NCI-H2081 treated with DMSO at 0.1 percent for 48 hours (cell line): ENCODE measurements at places on chromosomes 1 and 21.

DNA sequence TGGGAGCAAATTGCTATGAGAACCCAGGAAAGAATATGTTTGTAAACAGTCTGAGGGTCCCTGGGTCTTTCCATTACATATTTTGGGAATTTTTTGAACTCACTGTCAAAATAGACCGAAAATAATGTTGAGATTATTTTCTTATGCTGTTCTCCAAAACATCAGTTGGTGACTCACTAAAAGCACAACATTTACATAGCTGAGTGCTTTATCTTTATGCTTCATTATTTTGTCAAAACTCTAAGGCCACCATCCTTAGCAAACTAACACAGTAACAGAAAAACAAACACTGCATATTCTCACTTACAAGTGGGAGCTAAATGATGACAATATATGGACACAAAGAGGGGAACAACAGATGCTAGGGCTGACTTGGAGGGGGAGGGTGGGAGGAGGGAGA is 459.3 kb downstream of the ADGRL2 start:
- DNase-seq: no peak

DNA sequence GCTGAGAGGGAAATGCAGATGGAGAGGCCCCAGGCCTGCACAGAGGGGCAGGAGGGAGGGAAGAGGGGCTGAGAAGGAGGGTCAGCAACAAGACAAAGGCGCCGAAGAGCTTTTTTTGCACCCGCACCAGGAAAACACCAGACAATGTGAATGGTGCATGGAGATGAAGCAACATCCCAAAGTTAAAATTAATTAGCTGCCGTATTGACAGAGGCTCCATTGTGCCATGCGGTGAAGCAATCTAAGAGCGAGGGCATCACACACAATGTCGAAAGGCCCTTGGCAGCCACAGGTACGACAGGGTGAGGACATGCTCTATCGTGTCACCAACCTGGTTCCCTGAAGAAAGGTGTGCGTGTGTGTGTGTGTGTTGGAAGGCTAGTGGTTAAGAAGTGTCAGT is 41.2 kb downstream of the SSBP3 start:
- no peak for DNase-seq

GRCh38 chr1:177354247-177354646 is 183.5 kb downstream of the BRINP2 start:
- no peak for DNase-seq

DNA sequence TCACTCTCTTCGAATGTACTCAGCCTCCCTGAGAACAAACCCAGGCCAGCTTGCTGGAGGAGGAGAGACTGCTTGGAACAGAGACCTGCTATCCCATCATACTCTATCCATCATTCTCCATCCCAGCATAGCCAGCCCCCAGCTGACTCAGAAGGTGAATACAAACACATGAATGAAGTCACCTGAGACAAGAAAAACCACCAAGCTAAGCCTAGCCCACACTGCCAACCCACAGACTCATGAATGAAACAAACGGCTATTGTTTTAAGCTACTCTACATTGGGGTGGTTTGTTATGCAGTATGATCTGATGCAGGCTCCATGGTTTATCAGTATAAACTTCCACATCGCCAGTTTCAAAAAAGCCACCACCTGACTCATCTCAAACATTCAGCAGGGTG is 395.6 kb downstream of the SETD4 start:
- DNase-seq: no peak

DNA sequence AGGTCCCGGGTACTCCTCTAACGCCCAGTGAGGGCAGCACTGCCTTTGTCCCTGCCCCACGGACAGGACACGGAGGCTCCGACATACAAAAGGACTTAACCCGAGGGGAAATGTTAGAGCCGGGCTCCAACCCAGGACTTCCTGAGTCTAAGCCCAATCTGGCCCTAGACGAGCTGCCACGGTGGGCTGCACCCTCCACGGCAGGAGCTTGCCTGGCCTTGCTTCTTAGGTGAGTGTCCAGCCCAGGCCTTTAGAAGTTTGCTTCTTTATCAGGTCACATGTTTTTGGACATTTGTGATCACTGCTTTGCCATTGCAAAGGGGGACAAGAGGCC is 11.0 kb upstream of the TMEM200B start:
- DNase-seq: no peak

GRCh38 chr1:202202500-202203168 is 9.0 kb downstream of the LGR6 start:
- no peak for DNase-seq

GRCh38 chr1:103058391-103058790 is 49.9 kb downstream of the COL11A1 start:
- no peak for DNase-seq

DNA sequence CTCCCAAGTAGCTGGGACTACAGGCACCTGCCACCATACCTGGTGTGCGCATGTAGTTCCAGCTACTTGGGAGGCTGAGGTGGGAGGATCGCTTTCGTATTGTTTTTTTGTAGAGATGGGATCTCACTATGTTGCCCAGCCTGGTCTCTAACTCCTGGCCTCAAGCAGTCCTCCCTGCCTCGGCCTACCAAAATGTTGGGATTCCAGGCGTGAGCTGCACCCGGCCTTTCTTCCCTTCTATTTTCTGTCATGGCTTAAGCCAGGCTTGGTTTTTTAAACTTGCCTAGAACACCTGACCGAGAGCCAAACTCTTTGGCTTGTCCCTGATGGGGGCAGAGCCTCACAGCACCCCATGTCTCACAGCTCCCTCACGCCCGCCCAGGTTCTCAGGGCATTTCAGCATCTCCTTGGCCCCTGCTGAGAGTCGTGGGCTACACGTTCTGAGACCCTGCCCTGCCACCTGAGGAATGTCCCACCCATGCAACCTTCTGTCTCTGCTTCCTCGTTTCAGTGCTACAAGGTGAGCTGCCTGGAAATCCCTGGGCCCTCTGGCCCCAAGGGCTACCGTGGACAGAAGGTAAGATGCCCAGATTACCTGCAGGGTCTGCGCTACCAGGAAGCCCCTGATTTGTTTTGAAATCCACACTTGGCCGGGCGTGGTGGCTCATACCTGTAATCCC is 15.7 kb downstream of the COL6A2 start:
- no peak for DNase-seq

DNA sequence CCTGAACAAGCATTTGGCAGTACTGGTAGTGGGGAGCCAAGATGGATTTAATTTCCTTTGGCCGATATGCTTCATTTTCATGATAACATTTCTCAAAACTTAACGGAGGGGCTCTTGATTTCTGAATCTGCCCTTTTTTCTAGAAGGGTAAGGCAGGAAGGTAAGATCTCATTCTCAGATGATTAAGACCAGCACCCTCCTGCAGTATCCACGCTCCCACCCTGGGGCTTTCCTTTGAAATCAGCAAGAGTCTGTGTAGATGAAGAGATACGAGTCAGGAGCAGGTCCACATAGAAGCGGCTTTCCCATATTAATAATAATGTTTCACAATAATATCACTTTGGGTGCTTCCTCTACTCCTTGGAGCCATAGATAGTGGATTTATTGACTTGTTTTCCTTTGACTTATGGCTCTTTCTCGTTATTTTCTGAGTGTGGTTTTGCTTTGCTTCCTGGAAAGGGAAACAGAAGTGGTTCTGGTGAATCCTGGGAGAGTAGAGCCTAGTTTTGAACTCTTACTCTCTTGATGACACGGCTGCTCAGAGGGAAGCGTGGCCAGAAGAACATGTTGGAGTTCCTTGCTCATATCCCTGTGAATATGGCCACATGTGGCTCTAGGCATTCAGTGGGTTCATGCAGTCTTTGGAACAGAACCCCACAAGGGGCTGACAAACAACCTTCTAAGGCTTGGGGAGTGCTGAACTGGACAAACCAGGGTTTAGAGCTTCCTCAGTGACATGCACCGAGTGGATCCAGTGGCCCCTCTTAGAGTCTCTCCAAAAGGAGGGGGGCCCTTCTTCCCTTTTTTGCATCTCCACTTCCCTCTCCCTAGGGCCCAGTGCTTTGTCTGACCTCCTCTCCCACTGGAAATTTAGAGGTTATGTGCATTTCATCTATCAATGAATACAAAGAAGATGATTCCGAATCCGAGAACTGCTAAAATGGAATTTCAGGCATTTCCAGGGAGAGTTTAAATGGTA is 195.7 kb downstream of the DYRK1A start:
- no peak for DNase-seq
